ENCODE measurements at places on chromosomes 2 and 18.

GRCh38 chr2:168699844-168700417, 102.5 kb upstream of the NOSTRIN start:
- peak; percentile 80 for DNase-seq

DNA sequence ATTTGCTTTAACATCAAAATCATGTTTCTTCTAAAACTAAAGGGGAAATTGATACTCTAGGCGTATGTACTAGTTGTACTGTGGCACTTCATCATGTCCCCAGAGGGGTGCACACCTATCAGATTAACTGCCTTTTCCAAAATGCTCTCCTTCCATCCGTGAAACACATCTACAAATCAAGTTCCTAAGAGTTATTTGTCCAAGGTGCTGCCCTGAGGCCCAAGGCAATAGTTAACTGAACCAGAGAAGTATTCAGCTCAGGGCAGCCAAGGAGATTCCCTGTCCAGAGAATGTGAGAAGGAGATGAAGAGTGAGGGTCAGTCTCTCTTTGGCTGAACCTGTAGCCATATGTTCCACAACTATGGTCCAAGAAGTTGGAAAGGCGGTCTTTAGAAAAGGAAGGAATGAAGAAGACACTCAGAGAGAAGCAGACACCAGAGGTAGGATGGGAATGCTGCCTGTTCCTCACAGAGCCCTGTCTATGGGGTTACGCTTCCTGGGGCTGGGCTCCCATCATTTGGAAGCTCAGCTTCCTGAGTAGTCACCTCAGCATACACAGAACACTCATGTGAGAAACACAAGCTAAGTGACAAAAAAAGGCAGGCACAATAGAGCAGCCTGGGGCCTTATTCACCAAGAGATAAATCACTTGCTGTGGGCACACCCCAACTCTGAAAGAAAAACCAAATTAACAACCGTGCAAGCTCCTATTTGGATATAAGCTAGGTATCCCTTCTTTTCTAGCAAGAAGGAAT, 55.6 kb downstream of the ANKRD44 start:
- DNase-seq, result no peak

GRCh38 chr2:20113986-20114938, 62.8 kb upstream of the LAPTM4A start:
- no peak for DNase-seq

DNA sequence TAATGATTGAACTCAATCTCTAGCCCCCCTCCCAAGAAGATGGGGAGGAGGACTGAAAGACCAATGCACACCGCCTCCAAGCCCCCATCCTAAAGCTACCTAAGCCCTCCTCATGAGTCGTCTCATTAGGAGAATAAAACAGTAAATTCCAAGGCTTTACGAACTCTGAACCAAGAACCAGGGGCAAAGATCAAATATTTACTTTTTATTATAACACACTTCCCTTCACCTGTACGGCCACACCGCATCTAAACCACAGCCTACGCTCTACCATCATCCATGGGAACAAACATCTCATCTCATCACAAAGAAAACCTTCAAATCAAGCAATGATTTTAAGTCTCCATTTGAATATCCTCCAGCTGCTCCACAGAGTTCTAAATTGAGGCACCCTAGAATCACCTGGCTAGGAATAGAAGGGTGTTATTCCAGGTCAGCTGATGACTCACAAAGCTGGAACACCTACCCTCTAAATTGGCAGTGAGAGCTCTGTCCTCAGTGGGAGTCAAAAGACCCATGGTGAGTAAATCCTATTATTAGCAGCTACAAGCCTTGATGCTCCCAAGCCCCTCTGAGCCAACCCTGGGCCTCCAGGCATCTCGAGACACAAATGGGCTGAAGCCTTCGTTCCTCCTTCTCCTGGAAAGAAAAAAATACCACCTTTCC, 45.6 kb upstream of the BZW1 start:
- DNase-seq, result peak; percentile 66

DNA sequence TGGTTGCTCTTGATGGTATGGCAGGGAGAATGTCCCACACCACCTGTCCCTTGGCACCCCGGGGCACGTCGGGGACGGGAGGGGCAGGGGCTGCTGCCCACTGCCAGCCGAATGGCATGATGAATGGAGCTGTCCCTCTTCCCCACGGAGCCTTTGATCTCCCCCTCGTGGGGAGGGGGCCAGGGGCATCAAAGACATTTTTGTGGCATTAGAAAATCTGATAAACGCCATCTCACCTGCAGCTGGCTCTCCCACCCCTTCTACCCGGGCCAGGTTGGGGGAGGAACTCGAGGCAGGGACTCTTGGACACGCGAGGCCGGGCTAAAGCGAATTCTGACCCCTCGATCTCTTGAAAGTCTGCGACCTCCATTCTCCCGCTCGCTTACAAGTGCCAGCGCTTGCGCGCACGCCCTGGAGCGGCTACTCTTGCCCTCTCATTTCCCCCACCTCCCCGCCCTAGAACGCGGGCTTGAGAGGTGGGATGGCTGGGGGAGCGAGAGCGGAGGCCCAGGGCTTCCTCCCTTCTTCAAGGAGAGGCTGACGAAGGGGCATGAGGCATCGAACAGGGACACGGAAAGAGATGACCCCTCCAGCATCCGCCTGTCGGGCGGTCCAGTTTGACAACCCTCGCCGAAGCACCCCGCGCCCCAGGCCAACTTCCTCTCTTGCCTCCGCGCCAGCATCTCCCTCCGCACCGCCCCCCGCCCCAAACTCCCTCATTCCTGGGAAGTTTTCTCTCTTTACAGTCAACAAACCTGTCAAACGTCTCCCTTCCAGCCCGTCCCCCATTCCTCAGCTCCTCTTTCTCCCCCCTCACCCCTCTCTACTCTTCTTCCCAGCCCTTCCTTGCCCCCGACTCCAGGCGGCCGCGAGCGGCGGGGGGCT, 692 bp upstream of the WNT6 start:
- no peak for DNase-seq

Measured in astrocyte of the spinal cord (primary cell).